ENCODE measurements at places on chromosomes 6 and 20.

DNA sequence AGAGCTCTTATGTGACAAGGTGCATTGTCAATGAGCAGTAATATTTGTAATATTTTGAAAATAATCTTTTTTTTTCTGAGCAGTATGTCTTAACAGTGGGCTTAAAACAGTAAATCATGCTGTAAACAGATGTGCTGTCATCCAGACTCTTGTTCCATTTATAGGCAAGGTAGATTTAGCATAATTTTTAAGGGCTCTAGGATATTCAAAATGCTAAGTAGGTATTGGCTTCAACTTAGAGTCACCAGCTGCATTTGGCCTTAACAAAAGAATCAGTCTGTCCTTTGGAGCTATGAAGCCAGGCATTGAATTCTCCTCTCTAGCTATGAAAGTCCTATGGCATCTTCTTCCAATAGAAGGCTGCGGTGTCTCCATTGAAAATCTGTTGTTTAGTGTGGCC is 63.7 kb downstream of the ME1 start:
- DNase-seq = no peak

DNA sequence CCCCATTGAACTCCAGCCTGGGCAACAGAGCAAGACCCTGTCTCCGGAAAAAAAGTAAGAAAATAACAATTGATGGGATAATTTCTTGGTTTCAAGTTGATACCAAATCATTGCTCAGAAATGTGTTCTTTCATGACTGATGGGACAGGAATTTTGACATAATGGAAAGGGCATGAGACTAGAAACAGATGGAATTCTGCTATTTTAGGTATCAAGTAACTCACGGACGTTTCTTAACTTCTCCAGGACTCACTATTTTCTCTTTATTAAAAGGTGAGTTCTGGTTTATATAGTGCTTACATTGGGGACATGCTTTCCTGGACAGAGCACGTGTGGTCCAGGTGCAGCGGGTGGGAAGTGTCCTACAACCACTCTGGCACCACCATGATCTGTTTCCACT is 6.0 kb upstream of the DSP start:
- DNase-seq = no peak

DNA sequence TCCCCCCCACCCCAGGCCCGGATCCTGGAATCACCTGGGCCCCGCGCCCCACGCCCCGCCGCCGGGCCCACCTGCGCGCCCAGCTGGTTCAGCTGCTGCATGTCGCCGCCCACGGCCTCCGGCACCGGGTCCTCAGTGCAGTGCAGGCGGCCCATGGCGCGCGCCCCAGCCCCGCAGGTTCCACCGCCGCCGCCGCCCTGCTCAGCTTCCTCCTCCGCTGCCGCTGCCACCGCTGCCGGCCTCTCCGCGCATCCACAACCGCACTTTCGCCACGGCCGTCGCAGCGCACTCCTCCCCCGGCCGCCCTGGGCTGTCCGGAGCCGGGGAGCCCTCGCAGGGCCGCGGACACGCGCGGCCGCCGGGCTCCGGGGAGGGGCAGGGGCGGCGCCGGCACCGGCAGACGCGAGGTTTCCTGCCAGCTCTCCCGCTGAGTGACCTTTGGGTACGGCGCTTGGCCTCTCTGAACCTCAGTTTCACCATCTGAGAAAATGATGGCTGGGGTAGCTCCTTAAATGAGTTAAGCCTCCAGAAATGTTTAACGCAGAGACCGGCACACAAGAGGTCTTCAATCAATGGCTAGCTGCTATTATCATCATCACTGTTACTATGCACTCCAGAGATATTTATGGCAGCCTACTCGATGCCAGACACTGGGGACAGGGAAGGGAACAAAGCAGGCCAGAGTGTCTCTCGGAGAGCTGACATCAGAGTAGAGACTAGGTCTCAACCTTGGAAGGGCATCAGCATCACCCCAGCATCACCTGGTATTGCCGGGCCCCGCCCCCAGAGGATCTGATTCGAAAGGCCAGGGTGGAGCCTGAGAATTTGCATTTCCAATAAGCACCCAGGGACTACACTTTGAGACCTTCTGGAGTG is at the start of gene COMMD7:
Gene COMMD7, minus strand, starts transcription at position 231 of the 876 bp plus-strand sequence. Its CDS starts 76 bp downstream, at position 155.
- peak; percentile 69 for DNase-seq

DNA sequence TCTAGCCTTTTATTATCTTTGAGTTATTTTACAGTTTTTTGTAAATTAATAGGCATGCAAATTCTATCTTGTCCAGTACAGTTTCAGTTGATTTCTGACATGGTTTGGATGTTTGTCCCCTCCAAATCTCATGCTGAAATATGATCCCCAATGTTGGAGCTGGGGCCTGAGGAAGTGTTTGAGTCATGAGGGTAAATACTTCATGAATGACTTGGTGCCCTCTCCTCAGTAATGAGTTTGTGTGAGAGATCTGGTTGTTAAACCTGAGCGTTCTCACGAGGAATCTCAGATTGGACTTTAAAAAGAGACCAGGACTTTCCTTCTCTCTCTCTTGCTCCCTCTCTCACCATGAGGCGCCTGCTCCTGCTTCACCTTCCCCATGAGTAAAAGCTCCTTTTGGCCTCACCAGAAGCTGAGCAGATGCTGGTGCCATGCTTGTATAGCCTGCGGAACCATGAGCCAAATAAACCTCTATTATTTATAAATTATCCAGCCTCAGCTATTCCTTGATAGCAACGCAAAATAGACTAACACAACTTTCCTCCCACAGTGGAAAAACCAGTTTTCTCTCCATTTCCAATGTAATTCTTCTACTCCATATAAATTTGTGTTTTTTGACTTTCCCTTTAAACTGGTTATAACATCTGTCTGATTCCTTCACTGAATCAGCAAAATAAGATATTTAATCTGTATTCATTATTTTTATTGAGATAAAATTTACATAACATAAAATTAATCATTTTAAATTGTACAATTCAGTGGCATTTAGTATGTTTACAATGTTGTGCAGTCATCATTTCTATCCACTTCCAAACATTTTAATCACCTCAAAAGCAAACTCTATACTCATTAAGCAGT is 78.7 kb upstream of the PRSS16 start:
- DNase-seq = no peak

- DNase-seq = no peak
Observed at GRCh38 chr6:140732155-140732554, 1357.7 kb upstream of the CITED2 start.

- no peak for DNase-seq
Observed at GRCh38 chr6:146335336-146335735, 208.3 kb upstream of the RAB32 start.

GRCh38 chr20:47318586-47319516 is 37.6 kb downstream of the ZMYND8 start:
- DNase-seq = no peak

GRCh38 chr20:3042625-3043024 is 797 bp upstream of the GNRH2 start:
- no peak for DNase-seq

DNA sequence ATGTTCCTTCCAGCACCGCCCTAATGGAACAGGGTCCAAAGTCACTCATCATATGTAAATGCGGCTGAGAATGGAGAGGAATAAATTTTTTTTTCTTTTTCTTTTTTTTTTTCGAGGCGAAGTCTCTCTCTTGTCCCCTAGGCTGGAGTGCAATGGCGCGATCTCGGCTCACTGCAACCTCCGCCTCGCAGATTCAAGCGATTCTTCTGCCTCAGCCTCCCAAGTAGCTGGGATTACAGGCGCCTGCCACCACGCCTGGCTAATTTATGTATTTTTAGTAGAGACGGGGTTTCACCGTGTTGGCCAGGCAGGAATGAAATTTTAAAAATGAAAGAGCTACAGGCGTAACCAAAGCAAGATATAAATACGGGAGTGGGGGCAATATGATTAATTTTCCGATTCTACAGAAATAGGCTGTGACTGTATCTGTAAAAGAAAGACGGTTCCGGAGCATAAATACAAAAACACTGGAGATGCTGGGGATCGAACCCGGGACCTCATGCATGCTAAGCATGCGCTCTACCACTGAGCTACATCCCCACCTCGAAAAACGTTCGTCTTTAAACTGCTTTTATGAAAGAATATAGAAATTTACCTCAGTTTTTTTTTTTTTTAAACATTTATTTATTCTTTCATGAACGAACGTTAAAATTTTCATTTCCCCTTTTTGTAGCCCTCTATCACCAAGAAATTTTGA is 132.2 kb downstream of the GPX5 start:
- DNase-seq = peak; percentile 17

- no peak for DNase-seq
Observed at GRCh38 chr20:62452475-62453095, 23.2 kb downstream of the GATA5 start.

DNA sequence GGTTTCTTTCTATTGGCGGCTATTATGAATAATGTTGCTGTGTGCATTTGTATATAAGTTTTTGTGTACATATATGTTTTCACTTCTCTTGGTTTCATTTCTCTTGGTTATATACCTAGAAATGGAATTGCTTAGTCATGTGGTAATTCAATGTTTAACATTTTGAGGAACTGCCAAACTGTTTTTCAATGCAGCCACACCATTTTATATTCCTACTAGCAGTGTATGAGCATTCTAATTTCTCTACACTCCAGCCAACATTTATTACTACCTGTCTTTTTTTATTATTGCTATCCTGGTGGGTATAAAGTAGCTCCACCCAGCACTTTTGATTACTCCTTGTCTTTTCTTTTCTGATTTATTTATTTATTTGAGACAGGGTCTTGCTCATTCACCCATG is 54.8 kb downstream of the PHACTR2 start:
- DNase-seq = no peak

DNA sequence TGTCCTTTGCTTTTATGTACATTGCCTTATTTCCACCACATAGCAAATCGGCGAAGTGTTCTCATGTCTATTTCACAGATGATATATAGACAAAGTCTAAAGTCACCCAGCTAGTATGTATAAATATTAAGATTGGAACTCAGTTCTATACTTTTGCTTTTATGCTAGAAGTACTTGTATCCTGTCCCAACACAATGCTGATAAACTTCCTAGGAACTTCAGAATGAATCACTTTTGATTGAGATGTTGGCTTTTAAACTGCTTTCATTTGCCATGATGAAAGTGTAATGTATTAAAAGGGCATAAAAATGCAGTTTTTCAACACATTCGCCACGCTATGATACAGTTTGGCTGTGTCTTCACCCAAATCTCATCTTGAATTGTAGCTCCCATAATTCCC is 50.8 kb downstream of the GCLC start:
- DNase-seq = no peak

DNA sequence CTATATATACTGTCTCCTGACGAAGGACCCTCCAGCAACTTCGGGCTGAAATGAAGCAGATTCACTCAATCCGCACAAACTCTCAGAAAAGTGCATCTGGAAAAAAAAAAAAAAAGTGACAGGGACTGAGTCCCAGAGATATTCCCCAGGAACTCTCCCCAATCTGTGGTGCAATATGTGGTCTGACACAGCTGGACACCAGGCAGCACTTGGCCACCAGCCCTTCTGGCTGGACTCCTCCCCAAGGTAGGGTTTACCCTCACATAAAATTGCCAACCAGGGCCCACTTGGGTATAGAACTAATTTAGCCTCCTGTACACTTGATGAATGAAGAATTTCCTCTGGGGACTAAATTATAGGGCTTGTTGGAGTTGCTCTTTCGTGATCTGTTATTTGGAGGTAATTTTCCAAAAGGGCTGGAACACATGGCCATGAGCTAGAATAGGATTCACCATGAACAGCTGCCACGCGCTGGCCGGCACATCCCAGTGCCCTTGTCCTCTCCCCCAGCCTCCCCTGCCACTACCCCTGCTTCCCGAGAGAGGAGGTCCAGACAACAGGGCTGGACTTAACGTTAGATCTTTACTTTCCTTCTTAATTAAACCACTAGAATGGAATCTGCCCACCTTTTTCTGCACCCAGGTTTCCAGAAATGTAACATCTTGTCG is 379.2 kb downstream of the BMP2 start:
- no peak for DNase-seq

DNA sequence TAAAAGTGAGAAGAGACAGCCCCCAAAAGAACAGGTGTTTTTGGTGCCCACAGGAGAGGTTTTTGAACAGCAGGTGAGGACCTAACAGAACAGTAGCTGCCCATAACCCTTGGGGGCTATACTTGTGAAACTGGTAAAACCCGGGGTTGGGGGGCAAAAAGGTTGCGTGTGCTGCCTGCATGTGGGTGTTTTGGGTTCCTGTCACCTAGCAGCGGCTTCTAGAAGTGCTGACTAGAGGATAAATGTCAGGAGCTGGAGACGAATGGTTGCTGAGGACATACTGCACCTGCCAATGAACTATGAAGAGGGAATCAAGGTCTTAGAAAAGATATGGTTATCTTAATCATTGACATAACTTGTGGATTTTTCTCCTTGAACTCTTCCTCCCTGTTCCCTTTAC is 16.0 kb downstream of the TAF11 start:
- no peak for DNase-seq

DNA sequence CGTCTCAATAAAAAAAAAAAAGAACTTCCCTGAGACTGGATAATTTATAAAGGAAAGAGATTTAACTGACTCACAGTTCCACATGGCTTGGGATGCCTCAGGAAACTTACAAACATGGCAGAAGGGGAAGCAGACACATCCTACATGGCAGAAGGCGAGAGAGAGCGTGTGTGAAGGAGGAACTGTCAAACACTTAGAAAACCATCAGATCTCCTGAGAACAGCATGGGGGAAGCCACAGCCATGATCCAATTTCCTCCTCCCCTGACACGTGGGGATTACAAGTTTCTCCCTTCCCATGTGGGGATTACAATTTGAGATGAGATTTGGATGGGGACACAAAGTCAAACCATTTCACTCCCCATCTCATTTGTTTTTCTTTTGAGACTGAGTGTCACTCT is 46.6 kb upstream of the TFAP2C start:
- no peak for DNase-seq

DNA sequence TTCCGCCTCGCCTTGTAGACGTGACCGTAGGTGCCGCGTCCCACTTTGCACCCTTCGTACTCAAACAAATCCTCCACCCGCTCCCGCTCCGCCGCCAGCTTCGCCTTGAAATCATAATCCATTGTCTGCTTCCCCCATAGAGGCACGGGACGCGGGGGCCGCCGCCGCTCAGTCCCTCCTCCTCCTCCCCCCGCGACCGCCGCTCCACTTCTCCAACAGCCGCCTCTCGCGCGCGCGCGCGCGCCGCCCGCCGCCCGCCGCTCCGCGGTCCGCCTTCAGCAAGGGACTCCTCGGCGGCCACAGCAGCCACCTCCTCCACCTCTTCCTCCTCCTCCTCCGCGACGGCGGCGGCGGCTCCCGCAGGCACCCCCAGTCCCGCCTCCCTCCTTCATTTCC is 256 bp downstream of the CDK19 start:
- DNase-seq = no peak

DNA sequence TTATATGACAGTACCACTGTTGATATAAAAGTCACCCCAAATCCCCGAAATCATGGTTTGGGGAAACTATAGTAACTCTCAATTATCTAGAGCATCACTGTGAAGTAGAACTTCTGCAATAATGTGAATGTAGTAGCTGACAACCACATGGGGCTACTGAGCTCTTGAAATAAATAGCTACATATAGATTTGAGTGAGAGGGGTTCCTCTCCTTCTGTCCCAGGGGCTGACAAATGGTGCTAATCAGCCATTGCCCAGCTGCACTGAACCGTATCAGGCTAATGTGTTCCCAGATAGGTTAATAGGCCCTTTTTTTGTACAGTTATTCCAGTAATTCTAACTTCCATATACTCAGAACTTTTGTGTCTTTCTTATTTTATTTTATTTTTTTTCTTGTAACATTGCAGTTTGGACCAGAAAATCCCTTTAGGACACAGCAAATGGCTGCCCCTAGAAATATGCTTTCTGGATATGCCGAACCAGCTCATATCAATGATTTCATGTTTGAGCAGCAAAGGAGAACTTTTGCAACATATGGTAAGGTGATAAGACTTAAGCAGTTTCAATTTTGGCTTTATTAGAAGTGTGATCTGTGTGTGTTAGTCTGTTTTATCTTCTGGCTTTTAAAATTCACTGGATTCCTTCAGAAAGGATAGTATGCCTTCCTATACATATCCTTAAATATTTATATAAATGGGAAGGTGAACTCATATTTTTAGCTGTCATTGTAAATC is 21.1 kb downstream of the CDC40 start:
- no peak for DNase-seq

All from activated CD4-positive, alpha-beta T cell treated with anti-CD3 and anti-CD28 coated beads, Interleukin-2, amount 50 U/mL, for 4 hours (primary cell).